Glomerular endothelial cell (primary cell): ENCODE measurements at places on chromosomes 1 and 21.

- no peak for DNase-seq
Observed at GRCh38 chr1:31937300-31938183, 626 bp downstream of the PTP4A2 start.

DNA sequence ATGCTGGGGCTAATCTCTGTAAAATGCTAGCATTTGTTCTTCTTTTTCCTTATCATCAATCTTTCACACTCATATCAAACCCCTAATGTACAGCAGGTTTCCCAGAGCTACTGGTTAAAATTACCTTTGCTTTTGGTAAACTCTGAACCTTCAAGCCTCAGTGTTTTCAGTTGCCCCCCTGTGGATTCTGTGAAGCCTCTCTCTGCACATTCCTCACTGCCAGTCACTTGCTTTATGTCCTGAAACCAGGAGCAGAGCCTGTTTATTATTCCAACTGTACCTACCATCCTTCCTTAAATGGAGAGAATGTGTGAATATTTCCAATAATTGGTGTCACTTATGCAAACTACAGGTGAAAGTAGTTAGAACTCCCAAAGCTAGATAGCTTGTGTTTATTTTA, 134.2 kb downstream of the NEK7 start:
- DNase-seq = no peak

DNA sequence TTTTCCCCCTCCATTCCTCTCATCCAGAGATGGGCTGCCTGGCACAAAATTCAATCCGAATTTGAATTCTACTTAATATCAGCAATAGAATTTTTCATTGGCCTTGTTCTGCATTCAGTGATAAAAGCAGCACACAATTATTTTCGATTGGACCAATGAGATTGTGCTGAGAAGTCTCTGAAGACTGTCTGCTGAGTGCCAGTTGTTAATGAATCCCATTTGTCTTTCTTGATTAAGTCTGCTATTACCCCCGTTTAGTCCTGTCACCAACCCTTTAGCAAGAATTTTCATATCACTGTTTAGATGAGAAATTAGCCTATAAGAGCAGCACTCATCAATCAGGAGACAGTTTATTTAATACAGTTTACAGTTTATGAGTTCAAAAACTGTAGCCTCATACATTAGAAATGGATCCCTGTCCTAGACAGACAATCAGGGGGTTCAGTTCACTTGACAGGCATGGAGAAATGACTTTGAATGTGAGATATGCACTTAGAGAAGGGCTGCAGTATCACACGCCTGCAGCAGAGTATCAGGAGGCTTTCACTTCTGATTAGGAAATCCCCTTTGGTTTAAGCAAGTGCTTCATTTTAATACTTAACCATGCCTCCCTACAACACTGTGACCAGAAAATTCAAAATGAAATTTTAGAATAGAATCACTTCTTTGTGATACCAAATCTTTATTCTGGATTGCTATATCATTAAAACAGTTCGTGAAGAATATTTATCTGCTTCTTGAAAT, 304.7 kb upstream of the PTBP2 start:
- no peak for DNase-seq

DNA sequence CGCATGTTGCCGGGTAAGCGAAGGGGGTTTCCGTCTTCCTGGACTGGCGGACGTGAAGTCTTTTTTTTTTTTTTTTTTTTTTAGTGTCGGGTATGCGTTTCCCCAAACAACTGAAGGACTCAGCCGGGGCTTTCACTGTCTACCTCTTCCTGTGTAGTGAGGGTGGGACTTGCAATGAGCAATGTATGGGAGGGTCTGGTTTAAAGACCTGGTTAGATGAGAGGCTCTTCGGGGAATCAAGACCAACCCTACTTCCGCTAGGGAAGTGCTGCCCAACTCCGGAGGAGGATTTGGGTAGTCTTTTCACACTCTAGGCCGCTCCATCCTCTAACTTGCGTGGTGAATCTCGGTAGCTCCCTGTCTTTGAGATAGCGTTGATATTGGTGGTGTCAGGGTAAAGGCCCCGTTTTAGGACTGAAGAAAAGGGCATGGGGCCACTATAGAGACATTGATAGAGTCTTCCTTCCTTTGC, 754 bp downstream of the PRRC2C start:
- no peak for DNase-seq

DNA sequence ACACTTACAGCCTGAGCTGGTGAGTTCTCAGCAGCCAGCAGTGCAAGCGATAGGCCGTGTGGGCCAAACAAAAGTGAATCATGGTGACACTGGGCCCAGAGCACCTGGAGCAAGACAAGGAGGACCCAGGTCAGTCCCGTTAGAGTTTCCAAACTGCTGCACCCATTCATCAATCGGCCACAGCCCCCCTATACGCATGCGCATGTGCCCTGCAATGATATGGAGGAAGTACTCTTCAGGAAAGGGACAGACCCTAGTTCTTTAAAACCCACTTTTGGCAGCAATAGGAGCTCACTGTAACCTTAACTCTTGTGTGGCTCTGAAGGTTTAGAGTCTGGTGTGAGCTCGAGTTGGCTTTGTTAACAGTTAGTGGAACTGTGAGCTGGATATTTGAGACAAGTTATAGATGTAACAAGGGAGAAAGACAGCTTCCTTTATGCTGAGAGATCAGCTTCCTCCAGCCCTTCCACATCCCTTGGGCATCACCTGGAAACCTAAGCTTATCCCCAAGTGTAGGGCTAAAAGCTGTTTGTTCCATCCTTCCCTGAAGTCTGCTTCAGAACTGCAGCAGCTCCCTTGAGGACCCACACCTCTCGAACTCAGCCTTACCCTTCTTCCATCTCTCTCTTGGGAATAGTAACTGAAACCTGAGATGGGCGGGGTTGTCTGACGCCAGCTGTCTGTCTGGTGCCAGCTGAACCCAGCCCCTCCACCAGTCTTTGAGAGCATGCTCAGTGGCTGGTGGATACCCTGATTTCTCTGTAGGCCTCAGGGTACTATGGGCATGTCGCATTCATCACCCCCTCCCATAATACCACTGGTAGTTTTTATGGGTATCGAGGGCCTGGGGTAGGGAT, 17.7 kb downstream of the NMNAT1 start:
- DNase-seq = no peak

DNA sequence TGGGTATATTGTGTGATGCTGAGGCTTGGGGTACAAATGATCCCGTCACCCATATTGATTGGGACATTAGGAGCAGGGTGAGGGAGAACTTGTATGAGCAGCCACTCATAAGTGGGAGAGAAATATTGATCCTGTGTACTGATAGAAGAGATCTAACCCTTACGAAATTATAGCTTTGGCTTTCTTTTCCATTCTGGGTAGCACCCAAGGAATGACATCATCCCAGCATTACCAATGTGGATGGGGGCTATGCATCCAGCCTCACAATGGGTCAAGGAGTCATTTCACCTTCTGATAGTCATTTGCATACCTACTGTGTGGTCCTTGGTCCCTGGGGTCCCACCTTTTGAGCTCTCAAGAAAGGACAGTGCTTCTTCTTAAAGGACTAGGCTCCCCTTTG, 1.9 kb upstream of the NAV1 start:
- DNase-seq = no peak

GRCh38 chr21:43611598-43612369, 47.5 kb downstream of the HSF2BP start:
- DNase-seq = no peak

DNA sequence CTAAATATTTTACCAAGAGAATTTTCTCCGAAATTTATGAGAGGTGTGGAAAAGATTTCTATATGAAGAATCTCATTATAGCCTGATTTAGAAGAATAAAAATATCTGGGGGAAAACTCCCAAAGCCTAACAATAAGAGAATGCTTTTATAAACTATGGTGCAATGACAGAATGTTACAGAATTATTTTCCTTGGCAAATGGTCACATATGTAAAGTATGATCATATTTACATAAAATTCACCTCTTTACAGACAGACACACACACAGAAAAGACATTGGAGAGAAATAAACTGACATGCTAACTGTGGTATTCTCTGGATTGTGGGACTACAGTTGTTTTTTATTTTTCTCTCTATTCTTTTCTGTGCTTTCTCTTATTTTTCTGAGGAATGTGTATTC, 226.3 kb upstream of the USP24 start:
- DNase-seq = no peak
